ENCODE measurements at places on chromosomes 5 and 9. TPM values are rescaled to one million over a fixed set of nuclear protein-coding genes. Genes with fewer than 3 reads are reported as not detected.
A peak's percentile ranks its signal among the peaks of the same experiment; 100 is the strongest.

DNA sequence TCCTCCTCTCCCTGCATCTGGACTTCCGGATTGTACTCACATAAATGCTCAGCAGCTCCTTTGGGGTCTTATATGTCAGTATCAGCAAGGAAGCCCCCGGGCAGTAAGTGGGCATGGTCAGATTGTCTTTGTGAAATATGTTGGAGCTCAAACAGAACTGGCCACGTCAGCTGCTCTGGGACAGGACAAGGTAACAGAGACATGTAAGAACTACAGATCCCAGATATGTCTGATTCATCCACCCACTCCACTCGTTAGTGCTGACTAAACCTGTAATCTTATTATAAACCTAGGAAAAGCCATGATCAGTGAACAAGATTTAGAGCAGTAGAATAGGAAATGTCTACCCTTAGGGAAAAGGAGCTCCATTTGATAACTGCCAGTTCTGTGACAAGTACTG lies 561.8 kb downstream of the CETN3 start:
- DNase-seq: no peak

Gene CCNO
- polyA plus RNA-seq: 6.2 TPM

DNA sequence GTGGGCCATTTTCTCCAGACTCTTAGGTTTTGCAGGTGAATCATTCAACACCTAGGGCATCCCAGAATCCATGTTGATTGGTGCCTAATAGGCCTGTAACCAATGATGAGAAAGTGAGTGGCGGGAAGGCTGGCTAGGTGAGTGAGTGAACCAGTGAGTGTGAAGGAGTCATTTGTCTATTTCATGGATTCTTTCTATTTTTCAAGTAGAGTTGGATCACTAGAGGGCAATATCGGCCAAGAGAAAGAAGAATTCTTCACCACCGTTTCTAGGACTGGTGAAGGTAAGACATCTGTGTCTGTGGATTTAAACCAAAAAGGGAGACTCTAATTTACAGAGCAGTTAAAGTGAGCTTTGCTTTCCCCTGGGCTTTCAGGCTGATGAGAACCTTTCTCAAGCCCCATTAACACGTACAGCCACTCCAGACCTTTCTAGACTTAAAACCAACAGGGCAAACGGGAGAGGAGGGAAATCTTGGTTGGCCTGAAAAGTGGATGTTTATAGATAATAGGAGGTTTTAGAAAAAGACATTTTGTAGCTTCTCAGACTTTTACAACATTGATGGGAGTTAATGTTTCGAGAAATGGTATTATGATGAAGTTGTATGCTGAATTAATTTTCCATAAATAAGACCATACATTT lies 114.3 kb upstream of the IL12B start:
- DNase-seq: no peak

DNA sequence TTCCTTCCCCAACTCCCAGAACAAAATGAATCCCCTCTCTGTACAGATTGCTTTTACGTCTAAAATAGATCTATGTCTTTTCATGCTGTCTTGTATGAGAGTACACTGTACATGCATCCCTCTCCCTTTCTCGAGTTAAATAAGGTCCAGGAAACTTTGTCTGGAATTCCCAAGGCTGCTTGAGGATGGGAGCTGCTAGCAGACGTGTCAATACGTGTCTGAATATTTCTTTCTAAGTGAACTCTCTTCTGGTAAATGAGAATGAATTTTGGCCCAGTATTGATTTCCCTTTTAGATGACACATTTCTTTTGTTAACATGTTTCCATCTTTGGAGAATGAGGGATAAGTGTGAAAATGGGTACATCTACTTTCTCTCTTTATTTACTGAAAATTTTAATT lies 59.6 kb upstream of the GAS1 start:
- DNase-seq: no peak

GRCh38 chr5:135880278-135880677 lies 15.4 kb downstream of the IL9 start:
- DNase-seq: no peak

DNA sequence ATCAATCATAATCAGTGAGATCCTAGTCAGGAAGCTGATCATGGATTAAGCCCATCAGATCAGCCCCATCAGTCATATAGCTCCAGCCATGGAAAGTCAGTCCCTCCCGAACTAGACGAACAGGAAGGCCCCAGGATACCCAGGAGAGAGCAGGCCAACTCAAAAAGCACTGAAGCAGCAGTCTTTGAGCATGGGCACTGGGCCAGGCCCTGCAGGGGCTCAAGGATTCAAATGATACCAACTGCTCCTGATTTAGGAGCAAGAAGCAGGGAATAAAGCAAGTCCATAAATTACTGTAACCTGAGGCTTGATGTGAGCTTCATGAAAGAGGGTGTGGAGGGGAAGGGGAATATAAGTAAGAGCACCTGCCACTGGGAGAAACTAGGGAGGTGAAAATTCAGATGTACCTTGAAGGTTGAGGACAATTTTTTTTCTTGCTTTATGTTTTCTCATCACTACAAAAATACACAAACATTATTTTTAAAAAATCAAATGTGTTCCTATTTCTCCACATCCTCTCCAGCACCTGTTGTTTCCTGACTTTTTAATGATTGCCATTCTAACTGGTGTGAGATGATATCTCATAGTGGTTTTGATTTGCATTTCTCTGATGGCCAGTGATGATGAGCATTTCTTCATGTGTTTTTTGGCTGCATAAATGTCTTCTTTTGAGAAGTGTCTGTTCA lies 115.2 kb downstream of the SIL1 start:
- no peak for DNase-seq

GRCh38 chr5:85452322-85453025 lies 1067.8 kb upstream of the EDIL3 start:
- DNase-seq: no peak

- DNase-seq: no peak
These were observed 24.0 kb downstream of the TMOD1 start for GRCh38 chr9:97525451-97525850.

GRCh38 chr5:32261198-32261597 lies 51.5 kb downstream of the MTMR12 start:
- no peak for DNase-seq

- DNase-seq: no peak
These were observed 500.6 kb downstream of the KIF4B start for GRCh38 chr5:155514105-155514563.

Gene KCNMB1
- 1.5 TPM for polyA plus RNA-seq

Gene MAMDC2
- polyA plus RNA-seq: 5.6 TPM

DNA sequence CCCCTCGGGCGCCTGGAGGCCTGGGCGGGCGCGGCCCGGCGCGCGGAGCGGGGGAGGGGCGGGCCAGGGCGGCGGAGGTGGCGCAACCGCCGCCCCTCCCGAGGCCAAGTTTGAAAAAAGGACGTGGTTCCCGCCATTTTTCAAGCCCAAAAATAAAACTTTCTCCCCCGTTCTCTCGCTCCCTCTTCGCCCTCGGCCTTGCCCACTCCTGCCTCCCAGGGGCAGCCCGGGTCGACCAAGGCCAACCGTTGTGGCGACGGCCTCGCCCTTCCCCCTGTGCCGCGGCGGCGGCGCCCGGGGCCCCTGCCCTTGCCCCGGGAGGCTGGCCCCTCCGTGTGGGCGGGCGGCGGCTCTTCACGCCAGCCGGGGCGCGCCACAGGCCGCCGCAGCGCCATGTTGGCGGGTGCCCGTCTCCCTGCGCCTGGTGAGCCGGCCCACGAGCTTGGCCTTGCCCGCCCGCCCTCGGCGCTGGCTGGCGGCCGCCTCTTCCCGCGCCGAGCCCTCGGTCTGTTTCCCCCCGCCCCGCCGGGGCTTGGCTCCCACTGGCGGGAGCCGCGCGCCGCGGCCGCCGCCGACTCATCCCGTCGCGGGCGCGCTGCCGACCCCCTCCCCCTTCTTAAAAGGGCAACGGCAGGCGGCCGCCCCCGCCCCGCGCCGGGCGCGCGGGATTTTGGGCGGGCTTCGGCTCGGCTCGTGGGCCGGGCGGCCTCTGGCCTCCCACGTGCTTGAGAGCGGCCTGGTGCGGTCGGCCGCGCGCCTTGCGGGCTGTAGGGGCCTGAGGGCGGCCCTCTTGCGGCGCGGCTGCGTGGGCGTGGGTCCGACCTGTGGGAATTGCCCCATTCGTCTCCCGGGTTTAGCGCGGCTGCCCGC lies 1.3 kb downstream of the ANP32B start:
- peak; percentile 62 for DNase-seq

Gene GRM6
- 0.69 TPM for polyA plus RNA-seq

DNA sequence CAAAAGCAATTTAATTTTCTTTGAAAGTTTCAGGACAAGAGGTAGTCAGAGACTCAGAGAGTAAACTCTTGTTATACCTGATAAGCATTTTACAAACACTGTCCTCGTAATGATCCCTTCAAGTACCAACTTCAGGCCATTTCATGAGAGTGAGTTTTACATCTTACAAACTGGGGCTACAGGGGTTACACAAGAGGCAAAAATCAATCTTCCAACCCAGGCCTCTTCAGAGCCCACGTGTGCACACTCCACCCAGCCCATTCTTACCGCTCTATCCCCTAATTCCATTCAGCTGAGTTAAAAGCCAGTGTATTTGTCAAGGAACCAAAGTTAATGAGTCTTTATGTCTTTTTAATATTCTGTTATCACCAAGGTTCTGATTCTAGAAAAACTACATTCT lies 46.5 kb downstream of the PSMB7 start:
- no peak for DNase-seq

- no peak for DNase-seq
These were observed 30.6 kb upstream of the SPINK4 start for GRCh38 chr9:33209394-33209793.

- DNase-seq: no peak
These were observed 172.4 kb downstream of the DENND1A start for GRCh38 chr9:123757547-123757946.

DNA sequence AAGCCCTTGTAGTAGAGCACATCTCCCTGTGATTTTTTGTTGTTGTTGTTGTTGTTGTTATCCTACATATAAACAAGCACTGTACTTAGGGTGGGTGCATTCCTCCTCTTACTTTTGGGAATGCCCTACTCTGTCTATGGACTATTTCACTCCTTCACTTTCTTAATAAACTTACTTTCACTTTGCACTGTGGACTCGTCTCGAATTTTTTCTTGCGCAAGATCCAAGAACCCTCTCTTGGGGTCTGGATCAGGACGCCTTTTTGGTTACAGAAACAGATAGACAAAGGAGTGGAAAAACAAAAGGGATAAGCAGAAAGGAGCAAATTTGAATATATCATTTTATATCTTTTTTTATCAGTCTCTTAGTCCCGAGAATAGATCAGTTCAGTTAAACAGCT lies 14.4 kb upstream of the PAIP1 start:
- DNase-seq: no peak

Gene KIF24
- 6.4 TPM for polyA plus RNA-seq

Gene QSOX2
- 16.6 TPM for polyA plus RNA-seq

DNA sequence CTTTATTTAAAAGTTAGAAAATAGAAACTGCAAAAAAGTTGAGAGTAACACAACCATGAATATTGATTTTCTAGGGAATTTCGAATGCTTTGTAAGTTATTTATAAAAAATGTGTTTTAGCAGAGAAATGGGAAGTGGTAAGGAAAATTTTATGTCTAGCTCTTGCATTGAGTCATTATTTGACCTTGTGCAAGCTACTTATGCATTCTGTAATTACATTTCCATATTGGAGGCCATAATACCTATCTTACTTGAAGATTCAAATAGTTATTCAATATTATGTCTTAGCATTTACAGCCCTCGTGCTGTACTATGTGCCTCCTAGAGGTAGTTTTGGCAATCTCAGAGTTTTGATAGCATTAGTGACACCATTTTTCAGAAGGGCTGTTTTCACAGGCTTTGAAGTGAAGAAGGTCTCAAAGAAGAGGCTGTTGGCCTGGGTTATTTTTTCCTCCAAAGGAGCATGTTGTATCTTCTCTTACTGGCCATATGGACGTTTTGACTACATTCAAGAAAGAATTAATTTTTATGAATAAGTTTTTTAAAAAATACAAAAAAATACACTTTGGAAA lies 7.4 kb upstream of the DAP start:
- DNase-seq: no peak

DNA sequence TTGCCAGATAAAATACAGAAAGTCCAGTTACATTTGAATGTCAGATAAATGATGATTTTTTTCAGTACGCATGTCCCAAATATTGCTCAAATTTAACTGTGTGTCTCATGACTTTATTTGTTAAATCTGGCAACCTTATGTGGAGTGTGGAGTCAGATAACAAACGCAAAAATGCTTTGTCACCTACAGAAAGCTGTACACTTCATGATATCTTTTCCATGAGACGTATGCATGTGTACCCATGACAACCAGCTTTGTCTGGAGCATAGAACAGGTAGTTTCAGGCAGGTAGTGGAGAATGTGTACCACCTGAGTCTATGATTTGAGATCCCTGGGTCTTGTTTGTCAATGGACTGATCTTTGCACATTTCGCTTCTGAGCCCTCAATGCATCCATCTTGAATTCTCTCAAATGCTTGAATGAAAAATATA lies 105.5 kb upstream of the CPEB4 start:
- DNase-seq: no peak

Gene PITX1
- polyA plus RNA-seq: not detected

Gene AGXT2
- 28.1 TPM for polyA plus RNA-seq

DNA sequence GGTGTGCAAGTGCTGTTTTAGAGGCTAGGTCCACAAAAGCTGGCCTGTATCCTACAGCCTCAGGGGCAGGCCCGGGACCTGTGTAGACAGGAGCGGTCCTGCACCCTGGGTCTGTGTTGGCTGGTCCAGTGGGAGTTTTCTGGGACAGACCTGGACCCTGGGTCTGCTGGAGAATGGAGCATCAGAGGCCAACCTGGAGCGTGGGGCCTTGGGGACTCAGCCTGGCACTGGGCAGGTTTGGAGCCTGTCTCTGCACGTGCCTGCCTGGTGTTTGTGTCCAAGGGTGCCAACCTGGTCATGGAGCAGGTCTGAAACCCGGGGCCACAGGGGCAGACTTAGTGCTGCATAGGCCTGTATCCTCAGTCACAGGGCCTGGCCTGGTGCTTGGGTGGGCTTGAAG lies 45.8 kb downstream of the SRFBP1 start:
- DNase-seq: no peak

GRCh38 chr5:12675959-12676358 lies 771.7 kb upstream of the CTNND2 start:
- no peak for DNase-seq

Gene IQGAP2
- polyA plus RNA-seq: 69.7 TPM

- no peak for DNase-seq
These were observed 4.4 kb downstream of the TTC16 start for GRCh38 chr9:127720031-127720864.

Gene PCSK1
- 0.27 TPM for polyA plus RNA-seq

- DNase-seq: no peak
These were observed 11.5 kb downstream of the SNX30 start for GRCh38 chr9:112761912-112762655.

Gene WDR38
- polyA plus RNA-seq: 0.46 TPM

DNA sequence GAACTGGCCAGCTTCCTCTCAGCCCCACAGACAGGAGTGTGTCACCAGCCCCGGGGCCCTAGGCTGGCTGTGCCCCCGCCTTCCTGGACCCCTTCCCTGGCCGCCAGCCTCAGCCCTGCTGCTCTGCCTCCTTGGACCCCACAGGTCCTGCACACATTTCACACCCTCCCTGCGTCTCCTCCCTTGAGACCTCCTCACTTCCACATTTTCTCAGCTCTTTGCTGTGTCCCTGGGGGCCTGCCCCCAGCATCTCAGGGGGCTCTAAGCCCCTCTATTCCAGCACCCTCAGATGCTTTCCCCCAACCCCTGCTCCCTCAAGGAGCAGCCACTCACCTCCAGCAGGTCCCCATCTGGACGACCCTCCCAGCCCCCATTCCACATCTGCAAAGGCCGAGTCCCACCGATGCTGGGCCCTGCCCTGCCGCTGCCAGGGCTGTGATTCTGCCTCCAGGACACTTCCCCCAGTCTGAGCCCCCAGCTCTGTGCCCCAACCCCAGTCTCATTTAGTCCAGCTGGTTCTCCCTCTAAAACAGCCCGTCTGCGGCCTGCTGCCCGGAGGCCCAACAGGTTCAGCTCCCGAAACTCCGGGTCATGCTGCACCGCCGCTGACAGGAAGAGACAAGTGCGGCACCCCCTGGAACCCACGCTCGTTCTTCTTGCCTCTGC lies 4.2 kb downstream of the SLC34A3 start:
- DNase-seq: no peak
